ENCODE measurements at places on chromosomes 3 and 15.

DNA sequence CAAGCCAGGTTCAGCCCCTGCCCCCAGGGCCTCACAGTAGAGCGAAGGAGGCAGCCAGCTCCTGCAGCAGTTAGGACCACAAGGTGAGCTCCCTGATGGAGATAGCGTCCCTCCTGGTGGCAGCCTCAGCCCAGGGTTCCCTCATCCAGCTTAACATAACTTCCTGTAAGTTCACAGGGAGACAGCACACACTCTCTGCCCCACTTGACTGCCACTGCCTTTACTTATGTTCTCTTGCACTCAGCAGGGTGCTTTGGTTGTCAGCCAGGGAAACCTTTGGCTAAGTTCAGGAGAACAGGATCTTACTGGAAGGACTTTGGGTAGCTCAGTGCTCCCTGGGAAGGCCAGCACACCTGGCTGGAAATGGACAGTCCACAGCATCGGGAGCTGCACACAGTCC, 10.9 kb downstream of the KBTBD13 start:
- H3K36me3 ChIP-seq: no peaks in the 10 kb centered on the region
- DNase-seq: no peak
- no peaks in the 10 kb centered on the region for H3K27me3 ChIP-seq
- peak overlapping the region; percentile 90 for H3K27ac ChIP-seq
- H3K4me3 ChIP-seq: no peak overlapping the region

GRCh38 chr15:27842526-27842925, 256.6 kb downstream of the OCA2 start:
- H3K27ac ChIP-seq: no peak overlapping the region
- no peaks in the 10 kb centered on the region for H3K4me1 ChIP-seq
- DNase-seq: no peak
- H3K4me3 ChIP-seq: no peak overlapping the region
- no peaks in the 10 kb centered on the region for H3K27me3 ChIP-seq
- no peaks in the 10 kb centered on the region for H3K36me3 ChIP-seq

DNA sequence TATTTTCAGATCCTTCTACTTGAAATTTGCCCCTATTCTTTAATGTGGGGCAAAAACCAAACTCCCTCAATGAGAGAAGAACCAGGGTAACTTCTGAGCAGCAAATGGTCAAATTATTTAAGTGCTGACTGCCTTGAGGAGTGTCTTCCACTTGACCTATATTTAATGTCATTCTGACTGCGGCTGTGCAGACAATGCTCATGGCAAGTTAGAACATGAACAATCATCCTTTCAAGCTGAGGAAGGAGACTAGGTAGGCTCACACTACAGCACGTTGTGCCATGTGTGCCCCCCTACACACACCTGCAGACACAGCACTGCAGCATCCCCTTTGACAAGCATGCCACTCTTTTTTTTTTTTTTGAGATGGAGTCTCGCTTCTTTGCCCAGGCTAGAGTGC, 98.2 kb downstream of the OSBPL10 start:
- no peaks in the 10 kb centered on the region for H3K4me1 ChIP-seq
- no peak for DNase-seq
- no peak overlapping the region for H3K4me3 ChIP-seq
- H3K27ac ChIP-seq: peak overlapping the region; percentile 47

GRCh38 chr15:48370460-48370859, 39.2 kb downstream of the DUT start:
- no peaks in the 10 kb centered on the region for H3K36me3 ChIP-seq
- no peaks in the 10 kb centered on the region for H3K27me3 ChIP-seq
- H3K4me1 ChIP-seq: no peaks in the 10 kb centered on the region
- no peak overlapping the region for H3K4me3 ChIP-seq
- no peak overlapping the region for H3K27ac ChIP-seq

GRCh38 chr15:78232951-78233350, 1.4 kb downstream of the ACSBG1 start:
- H3K4me3 ChIP-seq: no peak overlapping the region
- DNase-seq: no peak
- no peaks in the 10 kb centered on the region for H3K36me3 ChIP-seq
- H3K27me3 ChIP-seq: no peaks in the 10 kb centered on the region
- no peaks in the 10 kb centered on the region for H3K4me1 ChIP-seq
- H3K27ac ChIP-seq: no peak overlapping the region

- peaks cover 1% of the 10 kb centered on the region for H3K36me3 ChIP-seq
- H3K4me3 ChIP-seq: no peak overlapping the region
- peaks cover 20% of the 10 kb centered on the region for H3K4me1 ChIP-seq
Measured at GRCh38 chr3:58079773-58080172, 71.6 kb downstream of the FLNB start.

GRCh38 chr3:155086051-155086450, 5.9 kb downstream of the MME start:
- H3K27me3 ChIP-seq: no peaks in the 10 kb centered on the region
- H3K36me3 ChIP-seq: no peaks in the 10 kb centered on the region
- no peak overlapping the region for H3K4me3 ChIP-seq
- DNase-seq: no peak
- H3K27ac ChIP-seq: no peak overlapping the region

DNA sequence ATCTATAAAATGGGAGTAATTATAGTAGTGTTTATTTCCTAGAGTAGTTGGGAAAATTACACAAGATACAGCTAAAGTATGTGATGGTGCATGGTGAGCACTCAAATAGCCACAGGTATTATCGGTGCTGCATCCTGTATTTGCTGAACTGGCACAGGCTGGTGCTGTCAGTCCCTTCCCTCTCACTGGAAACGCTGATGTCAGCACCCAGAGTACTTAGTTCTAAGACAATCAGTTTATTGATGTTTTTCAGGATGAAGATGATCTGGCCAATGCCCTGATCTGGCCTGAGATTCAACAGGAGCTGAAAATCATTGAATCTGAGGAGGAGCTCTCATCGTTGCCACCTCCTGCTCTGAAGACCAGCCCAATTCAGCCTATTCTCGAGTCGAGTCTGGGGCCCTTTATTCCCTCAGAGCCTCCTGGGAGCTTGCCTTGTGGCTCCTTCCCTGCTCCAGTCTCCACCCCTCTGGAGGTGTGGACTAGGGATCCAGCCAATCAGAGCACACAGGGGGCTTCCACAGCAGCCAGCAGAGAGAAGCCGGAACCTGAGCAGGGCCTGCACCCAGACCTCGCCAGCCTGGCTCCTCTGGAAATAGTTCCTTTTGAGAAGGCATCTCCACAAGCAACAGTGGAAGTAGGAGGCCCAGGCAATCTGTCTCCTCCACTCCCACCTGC, 49.7 kb downstream of the TMEM39A start:
- peaks cover 23% of the 10 kb centered on the region for H3K4me1 ChIP-seq
- H3K27ac ChIP-seq: no peak overlapping the region
- no peak for DNase-seq
- H3K27me3 ChIP-seq: no peaks in the 10 kb centered on the region
- no peaks in the 10 kb centered on the region for H3K36me3 ChIP-seq
- no peak overlapping the region for H3K4me3 ChIP-seq

- H3K4me1 ChIP-seq: no peaks in the 10 kb centered on the region
- H3K27me3 ChIP-seq: 0 out of 2 replicates have a peak, but pooled peaks cover 1% of the 10 kb centered on the region
- H3K27ac ChIP-seq: no peak overlapping the region
- H3K36me3 ChIP-seq: no peaks in the 10 kb centered on the region
- H3K4me3 ChIP-seq: no peak overlapping the region
- DNase-seq: no peak
Measured at GRCh38 chr3:50427217-50427616, 67.9 kb upstream of the TMEM115 start.

GRCh38 chr3:62558549-62559112, 185.3 kb upstream of the FEZF2 start:
- H3K36me3 ChIP-seq: no peaks in the 10 kb centered on the region
- no peak overlapping the region for H3K4me3 ChIP-seq
- no peaks in the 10 kb centered on the region for H3K27me3 ChIP-seq
- H3K27ac ChIP-seq: no peak overlapping the region
- DNase-seq: peak; percentile 17
- no peaks in the 10 kb centered on the region for H3K4me1 ChIP-seq

DNA sequence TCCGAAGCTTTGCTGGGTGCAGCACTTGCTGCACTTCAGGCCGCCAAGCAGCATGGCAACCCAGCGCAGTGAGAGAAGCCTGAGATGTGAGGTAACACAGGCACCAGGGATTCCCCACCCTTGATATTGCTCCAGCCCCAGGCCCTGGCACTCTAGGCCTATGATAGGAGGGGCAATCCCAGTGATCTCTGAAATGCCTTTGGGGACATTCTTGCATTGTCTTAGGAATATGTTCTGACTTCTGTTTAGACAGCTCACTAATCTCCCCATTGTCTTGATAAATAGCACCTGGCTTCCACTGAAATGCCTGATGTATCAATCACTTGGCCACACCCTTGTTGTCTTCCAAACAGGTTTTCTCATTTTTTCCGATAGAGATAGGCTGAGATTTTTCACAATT, 102.8 kb downstream of the SOX14 start:
- H3K27me3 ChIP-seq: no peaks in the 10 kb centered on the region
- H3K4me3 ChIP-seq: no peak overlapping the region
- H3K36me3 ChIP-seq: no peaks in the 10 kb centered on the region
- DNase-seq: no peak

GRCh38 chr3:13839726-13840340, 40.0 kb downstream of the WNT7A start:
- H3K4me1 ChIP-seq: no peaks in the 10 kb centered on the region
- no peak overlapping the region for H3K4me3 ChIP-seq
- H3K27ac ChIP-seq: no peak overlapping the region
- no peak for DNase-seq

DNA sequence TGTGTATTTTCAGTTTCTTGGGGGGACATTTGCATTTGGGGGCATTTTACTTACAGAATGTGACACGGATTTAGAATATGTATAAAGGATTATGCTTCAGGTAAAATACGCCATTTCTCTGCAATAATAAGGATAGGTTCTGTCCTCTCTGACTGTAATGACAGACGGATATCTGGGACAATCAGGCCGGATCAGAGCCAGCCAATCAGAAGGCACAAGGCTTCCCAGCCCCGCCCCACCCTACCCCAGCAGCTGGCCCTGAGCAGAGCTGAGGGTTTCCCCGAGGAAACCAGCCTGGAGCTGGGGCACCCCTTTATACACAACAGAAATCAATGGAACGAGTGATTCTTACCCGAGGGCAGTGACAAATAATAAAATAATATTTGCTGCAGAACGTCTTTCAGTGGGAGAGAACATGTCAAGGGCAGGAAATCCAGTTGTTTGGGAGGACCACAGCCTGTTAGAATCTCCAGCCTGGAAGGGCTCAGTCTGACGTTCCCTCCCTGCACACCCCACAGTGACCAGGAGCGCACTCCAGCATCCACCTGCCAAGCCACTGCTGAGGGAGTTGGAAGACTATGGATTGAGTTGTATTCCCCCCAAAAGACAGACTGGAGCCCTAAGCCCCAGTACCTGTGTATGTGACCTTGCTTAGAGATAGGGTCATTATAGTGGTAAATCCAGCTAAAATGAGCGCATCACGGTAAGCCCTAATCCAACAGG, 30.3 kb upstream of the SEC13 start:
- no peak overlapping the region for H3K4me3 ChIP-seq
- H3K27me3 ChIP-seq: no peaks in the 10 kb centered on the region
- no peak for DNase-seq
- H3K4me1 ChIP-seq: no peaks in the 10 kb centered on the region

DNA sequence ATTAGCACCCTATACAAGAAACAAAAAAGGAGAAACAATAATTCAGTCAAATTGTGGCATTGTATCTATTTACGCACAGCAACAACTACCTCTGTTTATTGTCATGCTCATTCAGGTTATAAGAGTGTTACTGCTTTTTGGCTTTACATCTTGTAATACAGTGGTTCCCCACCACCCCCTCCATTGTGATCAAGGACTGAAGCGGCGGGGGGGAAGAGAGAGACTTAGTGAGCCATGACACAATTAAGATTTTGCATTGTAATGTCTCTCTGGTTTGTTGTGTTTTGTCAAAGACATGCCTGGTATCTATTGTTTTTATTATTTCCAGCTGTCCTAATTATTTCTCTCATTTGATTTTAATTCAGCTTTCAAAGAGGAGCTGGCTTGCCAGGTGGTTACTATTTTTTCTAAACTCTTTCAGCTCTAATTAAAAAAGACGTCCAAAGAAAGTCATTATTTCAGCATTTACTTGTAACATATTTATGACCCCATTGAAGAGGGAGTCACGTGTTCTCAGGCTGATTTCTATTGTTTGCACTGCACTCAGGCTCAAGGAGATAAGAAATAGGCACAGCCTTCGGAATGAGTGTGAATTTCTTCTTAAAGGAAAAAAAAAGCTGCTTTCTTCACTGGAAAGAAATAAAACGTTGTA, 234.4 kb upstream of the TBL1XR1 start:
- peaks cover 9% of the 10 kb centered on the region for H3K4me1 ChIP-seq
- H3K27me3 ChIP-seq: no peaks in the 10 kb centered on the region
- no peak overlapping the region for H3K4me3 ChIP-seq
- H3K27ac ChIP-seq: no peak overlapping the region
- no peaks in the 10 kb centered on the region for H3K36me3 ChIP-seq

- H3K4me1 ChIP-seq: peaks cover 8% of the 10 kb centered on the region
- no peaks in the 10 kb centered on the region for H3K27me3 ChIP-seq
- no peak overlapping the region for H3K4me3 ChIP-seq
- DNase-seq: no peak
- no peaks in the 10 kb centered on the region for H3K36me3 ChIP-seq
Measured at GRCh38 chr3:186099178-186099577, 9.7 kb downstream of the ETV5 start.

DNA sequence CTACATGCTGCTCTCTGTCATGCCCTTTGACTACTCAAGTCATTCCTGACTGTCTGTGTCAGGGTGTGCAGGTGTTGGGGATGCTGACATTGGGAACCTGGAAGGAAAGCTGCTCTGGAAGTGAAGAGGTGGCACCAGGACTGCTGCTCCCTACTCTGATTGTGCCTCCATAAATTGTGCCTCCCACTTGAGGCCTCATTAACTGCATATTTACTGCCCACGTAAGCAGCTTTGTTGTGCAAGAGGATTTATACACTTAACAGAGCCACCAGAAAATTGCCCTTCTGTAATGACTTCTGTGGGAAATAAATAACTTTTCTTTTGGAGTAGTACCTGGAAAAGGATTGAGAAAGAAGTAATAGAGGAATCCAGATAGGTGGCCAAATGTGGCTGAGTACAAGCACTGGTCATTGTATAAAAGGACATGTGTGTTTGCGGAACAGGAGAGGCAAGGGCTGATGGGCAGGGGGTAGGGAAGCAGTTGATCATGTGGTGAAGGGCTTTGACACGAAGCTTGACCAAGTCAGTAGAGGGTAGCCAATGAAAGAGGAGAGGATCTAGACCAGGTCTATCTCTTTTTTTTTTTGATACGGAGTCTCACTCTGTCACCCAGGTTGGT, 24.8 kb downstream of the IL20RB start:
- H3K36me3 ChIP-seq: no peaks in the 10 kb centered on the region
- H3K27ac ChIP-seq: no peak overlapping the region
- H3K27me3 ChIP-seq: no peaks in the 10 kb centered on the region
- peaks cover 14% of the 10 kb centered on the region for H3K4me1 ChIP-seq

DNA sequence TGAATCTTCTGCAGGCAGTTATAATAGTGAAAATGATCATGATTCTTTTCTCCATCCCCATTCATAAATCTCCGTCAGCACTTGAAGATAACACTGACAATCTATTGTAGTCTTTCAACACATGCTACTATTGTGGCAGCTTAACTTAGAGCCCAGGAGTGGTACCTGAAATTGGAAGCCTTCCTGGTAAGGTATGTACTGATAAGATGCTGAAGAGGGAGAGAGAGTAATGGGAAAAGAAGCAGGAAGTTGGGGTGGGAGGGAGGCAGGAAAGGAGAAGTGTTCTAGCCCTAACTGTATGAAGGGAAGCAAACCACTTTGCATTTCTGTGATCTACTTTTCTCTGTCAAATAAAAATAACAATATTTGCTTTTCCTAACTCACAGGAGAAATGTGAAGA, 197.4 kb upstream of the RORA start:
- no peaks in the 10 kb centered on the region for H3K36me3 ChIP-seq
- H3K4me1 ChIP-seq: no peaks in the 10 kb centered on the region
- DNase-seq: no peak
- no peak overlapping the region for H3K4me3 ChIP-seq
- H3K27me3 ChIP-seq: no peaks in the 10 kb centered on the region
- no peak overlapping the region for H3K27ac ChIP-seq
